ENCODE measurements at places on chromosomes 13 and 19. TPM values are rescaled to one million over a fixed set of nuclear protein-coding genes. Genes with fewer than 3 reads are reported as not detected.
A peak's percentile ranks its signal among the peaks of the same experiment; 100 is the strongest.

DNA sequence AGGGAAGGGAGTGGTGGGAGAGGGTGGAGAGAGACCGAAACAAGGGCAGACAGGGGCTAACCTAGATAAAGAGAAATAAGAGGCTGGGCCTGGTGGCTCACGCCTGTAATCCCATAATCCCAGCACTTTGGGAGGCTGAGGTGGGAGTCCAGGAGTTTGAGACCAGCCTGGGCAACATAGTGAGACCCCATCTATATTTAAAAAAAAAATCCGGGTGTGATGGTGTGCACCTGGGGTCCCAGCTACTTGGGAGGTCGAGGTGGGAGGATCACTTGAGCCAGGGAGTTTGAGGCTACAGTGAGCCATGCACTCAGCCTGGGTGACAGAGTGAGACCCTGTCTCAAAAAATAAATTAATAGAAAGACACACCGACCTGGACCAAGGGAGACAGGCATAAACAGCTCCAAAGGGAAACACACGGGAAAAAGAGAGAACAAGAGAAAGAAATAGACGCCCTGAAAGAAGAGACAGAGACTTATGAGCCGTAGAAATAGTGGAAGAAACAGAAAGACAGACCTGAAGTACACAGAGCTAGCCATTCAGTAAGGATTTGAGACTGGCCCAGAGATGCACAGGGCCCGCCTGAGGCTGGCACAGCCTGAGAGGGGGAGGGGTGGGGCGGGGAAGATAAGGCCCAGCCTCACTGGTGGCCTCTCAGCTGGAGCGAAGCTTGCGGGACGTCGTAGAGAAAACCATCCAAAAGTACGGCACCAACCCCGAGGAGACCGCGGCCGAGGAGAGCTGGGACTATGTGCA, 2.2 kb downstream of the CD37 start:
- no peaks in the 10 kb centered on the region for H3K36me3 ChIP-seq
- DNase-seq: no peak
- H3K4me1 ChIP-seq: no peaks in the 10 kb centered on the region
- H3K4me3 ChIP-seq: no peak overlapping the region

RASL11A gene
- total RNA-seq: 1.1 TPM

TBXA2R gene
- 0.76 TPM for total RNA-seq

DNA sequence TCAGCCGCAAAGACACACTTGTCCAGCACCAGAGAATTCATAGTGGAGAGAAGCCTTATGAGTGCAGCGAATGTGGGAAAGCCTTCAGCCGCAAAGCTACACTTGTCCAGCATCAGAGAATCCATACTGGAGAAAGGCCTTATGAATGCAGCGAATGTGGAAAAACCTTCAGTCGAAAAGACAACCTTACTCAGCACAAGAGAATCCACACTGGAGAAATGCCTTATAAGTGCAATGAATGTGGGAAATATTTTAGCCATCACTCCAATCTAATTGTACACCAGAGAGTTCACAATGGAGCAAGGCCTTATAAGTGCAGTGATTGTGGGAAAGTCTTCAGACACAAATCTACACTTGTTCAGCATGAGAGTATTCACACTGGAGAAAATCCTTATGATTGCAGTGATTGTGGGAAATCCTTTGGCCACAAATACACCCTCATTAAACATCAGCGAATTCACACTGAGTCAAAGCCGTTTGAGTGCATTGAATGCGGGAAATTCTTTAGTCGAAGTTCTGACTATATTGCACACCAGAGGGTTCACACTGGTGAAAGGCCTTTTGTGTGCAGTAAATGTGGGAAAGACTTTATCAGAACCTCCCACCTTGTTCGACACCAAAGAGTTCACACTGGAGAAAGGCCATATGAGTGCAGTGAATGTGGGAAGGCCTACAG, 6.8 kb downstream of the ZNF134 start:
- DNase-seq: peak; percentile 38
- H3K36me3 ChIP-seq: peaks cover 74% of the 10 kb centered on the region
- H3K4me1 ChIP-seq: no peaks in the 10 kb centered on the region
- no peaks in the 10 kb centered on the region for H3K27me3 ChIP-seq

- H3K36me3 ChIP-seq: no peaks in the 10 kb centered on the region
- no peak overlapping the region for H3K4me3 ChIP-seq
- no peak overlapping the region for H3K27ac ChIP-seq
- no peaks in the 10 kb centered on the region for H3K4me1 ChIP-seq
- no peak for DNase-seq
Observed at GRCh38 chr13:105764486-105764885, 771.0 kb downstream of the EFNB2 start.

ZNF700 gene
- 6.3 TPM for total RNA-seq

- DNase-seq: peak; percentile 69
- H3K4me3 ChIP-seq: no peak overlapping the region
- no peak overlapping the region for H3K27ac ChIP-seq
- no peaks in the 10 kb centered on the region for H3K36me3 ChIP-seq
Observed at GRCh38 chr13:40671956-40672764, 5.7 kb upstream of the FOXO1 start.

ZNF415 gene
- 9.4 TPM for total RNA-seq

GRCh38 chr19:30930941-30931706, 418.1 kb downstream of the TSHZ3 start:
- H3K4me3 ChIP-seq: no peak overlapping the region
- H3K36me3 ChIP-seq: no peaks in the 10 kb centered on the region
- H3K27ac ChIP-seq: no peak overlapping the region
- no peak for DNase-seq

- no peak for DNase-seq
- H3K27ac ChIP-seq: no peak overlapping the region
- H3K4me3 ChIP-seq: no peak overlapping the region
- H3K27me3 ChIP-seq: no peaks in the 10 kb centered on the region
Observed at GRCh38 chr19:10372690-10373089, 7.7 kb downstream of the TYK2 start.

GRCh38 chr13:110337247-110337646, 30.2 kb downstream of the COL4A2 start:
- H3K4me1 ChIP-seq: peaks cover 15% of the 10 kb centered on the region
- no peaks in the 10 kb centered on the region for H3K27me3 ChIP-seq
- no peak overlapping the region for H3K27ac ChIP-seq
- DNase-seq: no peak
- H3K4me3 ChIP-seq: no peak overlapping the region

DNA sequence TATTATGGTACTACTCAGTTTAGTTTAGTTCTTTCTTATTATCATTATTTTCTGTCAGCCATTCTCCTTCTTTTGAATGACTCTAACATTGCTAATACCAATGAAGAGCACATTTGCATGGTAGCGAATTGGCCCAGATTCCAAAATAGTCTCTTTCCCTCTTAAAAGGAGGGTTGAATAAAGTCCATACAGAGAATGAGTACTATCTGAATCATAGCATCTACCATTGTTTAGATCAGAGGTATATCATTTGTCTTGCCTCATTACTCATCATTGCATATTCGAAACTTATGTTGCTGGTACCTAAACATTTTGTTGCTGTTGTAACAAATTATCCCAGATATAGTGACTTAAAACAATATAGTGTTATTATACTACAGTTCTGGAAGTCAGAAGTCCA, 1235.3 kb upstream of the ATXN8OS start:
- H3K27ac ChIP-seq: no peak overlapping the region
- no peak overlapping the region for H3K4me3 ChIP-seq
- no peaks in the 10 kb centered on the region for H3K36me3 ChIP-seq

NMRK2 gene
- not detected for total RNA-seq

- no peak overlapping the region for H3K27ac ChIP-seq
- no peak for DNase-seq
- H3K27me3 ChIP-seq: no peaks in the 10 kb centered on the region
Observed at GRCh38 chr13:86825410-86825809, 845.8 kb upstream of the SLITRK5 start.

SYNE4 gene
- not detected for total RNA-seq

GRCh38 chr13:71378961-71379905, 487.8 kb downstream of the DACH1 start:
- no peaks in the 10 kb centered on the region for H3K36me3 ChIP-seq
- no peaks in the 10 kb centered on the region for H3K4me1 ChIP-seq
- no peak for DNase-seq
- H3K27me3 ChIP-seq: no peaks in the 10 kb centered on the region
- H3K27ac ChIP-seq: no peak overlapping the region

C2CD4C gene
- not detected for total RNA-seq

- DNase-seq: peak; percentile 37
- H3K27ac ChIP-seq: no peak overlapping the region
- H3K36me3 ChIP-seq: no peaks in the 10 kb centered on the region
Observed at GRCh38 chr19:1767464-1767933, 14.2 kb downstream of the ONECUT3 start.

DNA sequence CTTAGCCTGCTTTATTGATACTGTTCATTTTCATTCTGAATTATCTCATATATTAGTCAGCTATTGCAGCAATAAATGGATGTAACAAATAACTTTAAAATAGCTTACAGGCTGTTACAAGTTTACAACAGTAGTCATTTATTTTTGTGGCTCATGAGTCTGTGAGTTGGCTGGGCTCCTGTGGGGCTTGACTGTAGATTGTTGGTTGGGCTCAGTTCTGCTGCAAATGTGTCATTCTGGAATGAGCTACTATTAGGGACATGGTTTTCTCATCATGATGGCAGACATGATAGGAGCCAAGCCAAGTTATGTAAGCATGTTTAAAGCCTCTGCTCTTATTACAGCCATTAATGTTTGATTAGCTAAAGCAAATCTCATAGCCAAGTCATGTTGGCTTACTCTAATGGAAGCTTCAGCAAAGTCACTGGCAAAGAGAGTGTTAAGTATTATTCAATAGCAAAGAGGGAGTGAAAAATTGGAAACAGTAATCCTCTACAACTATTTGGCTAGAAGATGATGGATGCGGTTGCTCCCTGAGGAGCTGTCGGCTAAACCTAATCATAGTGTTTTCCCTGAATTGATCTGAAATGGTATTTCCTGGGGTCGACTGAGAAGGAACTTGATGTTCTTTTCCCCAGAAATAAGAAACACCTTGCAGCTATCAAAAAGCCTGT, 391.3 kb downstream of the TDRD3 start:
- no peaks in the 10 kb centered on the region for H3K27me3 ChIP-seq
- no peaks in the 10 kb centered on the region for H3K36me3 ChIP-seq
- no peak overlapping the region for H3K27ac ChIP-seq
- H3K4me3 ChIP-seq: no peak overlapping the region

CLDN10 gene
- total RNA-seq: not detected

DNA sequence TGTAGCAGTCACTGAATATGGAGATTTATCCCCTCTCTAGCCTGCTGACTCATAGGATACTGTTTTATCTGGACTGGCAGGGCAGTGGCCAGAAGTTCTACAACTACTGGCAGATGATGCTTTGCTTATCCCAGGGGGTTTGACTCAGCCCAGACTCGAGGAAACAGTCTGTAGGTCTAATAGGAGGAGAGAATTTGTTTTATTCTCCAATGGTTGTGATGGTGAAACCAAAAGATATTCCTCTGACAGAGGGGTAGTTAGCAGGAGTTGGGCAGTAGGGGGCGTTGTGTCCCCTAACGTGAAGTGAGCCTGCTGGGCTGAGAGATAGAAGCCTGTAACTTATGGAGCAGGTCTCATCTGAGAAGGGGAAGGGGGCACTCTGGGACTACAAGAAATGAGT, 74.9 kb downstream of the WTIP start:
- H3K4me3 ChIP-seq: no peak overlapping the region
- peaks cover 9% of the 10 kb centered on the region for H3K27me3 ChIP-seq
- no peaks in the 10 kb centered on the region for H3K36me3 ChIP-seq
- no peak overlapping the region for H3K27ac ChIP-seq
